Globus pallidus (tissue), 1 donor: ENCODE measurements at places on chromosomes 6 and 20.

GRCh38 chr6:116102873-116103272 is 2.2 kb downstream of the NT5DC1 start:
- peak; percentile 27 for DNase-seq

GRCh38 chr6:75748743-75749538 is at the start of gene MYO6:
Gene MYO6, plus strand, starts transcription at chr6:75749239. Its CDS starts 68,309 bp downstream, at chr6:75817548.
- DNase-seq = peak; percentile 81

GRCh38 chr6:134651519-134651918 is 298.4 kb downstream of the ALDH8A1 start:
- no peak for DNase-seq

- no peak for DNase-seq
Observed at GRCh38 chr20:3767110-3767426, 485 bp downstream of the ADISSP start.

- no peak for DNase-seq
Observed at GRCh38 chr6:548517-548916, 108.4 kb downstream of the HUS1B start.

DNA sequence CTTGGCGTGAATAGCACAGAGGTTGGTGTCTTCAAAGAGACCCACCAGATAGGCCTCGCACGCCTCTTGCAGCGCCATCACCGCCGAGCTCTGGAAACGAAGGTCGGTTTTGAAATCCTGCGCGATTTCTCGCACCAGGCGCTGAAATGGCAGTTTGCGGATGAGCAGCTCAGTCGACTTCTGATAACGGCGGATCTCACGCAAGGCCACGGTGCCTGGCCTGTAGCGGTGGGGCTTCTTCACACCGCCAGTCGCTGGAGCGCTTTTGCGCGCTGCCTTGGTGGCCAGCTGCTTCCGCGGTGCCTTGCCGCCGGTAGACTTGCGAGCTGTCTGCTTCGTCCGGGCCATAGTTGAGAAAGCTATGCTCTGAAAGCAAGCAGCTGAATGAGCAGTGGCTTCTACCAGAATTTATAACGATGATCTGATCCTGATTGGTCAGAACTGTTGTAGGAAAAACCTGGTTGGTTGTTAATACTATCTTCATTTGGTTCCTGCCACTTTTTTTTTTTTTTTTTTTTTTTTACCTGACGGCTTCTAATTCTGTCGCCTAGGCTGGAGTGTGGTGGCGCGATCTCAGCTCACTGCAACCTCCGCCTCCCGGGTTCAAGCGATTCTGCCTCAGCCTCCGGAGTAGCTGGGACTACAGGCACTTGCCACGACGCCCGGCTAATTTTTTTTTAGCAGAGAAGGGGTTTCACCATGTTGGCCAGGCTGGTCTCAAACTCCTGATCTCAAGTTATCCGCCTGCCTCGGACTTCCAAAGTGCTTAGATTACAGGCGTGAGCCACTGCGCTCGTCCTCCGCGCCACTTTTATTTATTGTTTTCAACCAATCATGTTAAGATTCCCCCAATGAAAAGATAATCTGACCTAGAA is 21.5 kb downstream of the OR2B2 start:
- no peak for DNase-seq

DNA sequence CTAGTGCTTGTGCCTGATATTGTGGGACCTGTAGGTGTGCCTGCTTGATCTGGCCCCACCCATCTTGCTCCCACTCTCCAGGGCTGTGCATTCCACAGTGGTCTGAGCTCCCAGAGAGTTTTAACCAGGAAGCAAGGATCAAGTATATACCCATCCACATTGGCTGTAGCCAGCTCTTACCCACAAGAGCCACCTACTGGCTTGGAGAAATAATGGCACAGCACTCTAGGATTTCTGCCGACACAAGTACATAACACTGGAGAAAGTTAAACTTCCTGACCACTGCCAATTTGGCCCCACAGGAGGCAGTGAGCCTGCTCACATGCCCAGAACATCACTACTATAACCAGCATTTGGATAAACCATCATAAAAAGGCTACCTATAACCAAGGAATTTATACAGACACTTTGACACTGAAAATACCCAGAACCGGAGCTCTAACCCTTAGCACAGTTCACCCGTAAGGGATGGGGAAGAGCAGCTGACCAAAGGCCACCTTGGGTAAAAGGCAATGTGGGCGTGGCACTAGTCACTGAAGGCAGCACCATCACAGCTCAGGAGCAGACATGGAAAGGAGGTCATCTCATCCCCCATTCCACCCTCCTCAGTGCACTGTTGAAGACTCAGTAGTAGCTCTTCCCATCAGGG is 440.4 kb downstream of the BTBD3 start:
- peak; percentile 15 for DNase-seq

- DNase-seq = no peak
Observed at GRCh38 chr6:135280375-135281136, 99.4 kb downstream of the MYB start.

GRCh38 chr6:11414176-11414963 is 123.2 kb upstream of the TMEM170B start:
- no peak for DNase-seq

GRCh38 chr20:46215913-46216707 is 92.2 kb downstream of the CDH22 start:
- no peak for DNase-seq

- peak; percentile 78 for DNase-seq
Observed at GRCh38 chr6:168699631-168700295, 258.8 kb downstream of the SMOC2 start.

GRCh38 chr6:95593025-95593424 is 15.7 kb downstream of the MANEA start:
- peak; percentile 20 for DNase-seq

GRCh38 chr6:6057442-6058053 is 50.8 kb upstream of the NRN1 start:
- peak; percentile 16 for DNase-seq

GRCh38 chr6:93105017-93105416 is 314.3 kb downstream of the EPHA7 start:
- DNase-seq = no peak

GRCh38 chr6:143745166-143746133 is 67.7 kb downstream of the PHACTR2 start:
- DNase-seq = peak; percentile 33

DNA sequence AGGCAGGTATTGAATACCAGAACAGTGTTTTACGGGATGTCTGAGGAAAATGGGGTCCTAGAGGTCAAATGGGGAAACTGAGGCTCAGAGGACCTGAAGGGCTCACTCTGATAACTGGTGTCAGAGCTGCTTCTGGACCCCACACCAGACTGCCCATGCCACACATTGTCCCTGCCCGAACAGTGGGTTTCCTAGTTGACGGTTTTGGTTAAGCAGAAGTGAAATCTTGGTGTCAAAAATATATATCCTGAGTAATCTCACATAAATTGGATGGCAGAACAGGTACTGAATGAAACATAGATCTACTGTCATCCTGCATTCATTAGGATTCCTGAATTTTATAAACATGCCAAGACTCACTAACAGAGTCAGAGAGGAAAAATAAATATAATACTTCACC is 16.3 kb downstream of the NOX3 start:
- no peak for DNase-seq
